ENCODE measurements at places on chromosomes 4 and X.

DNA sequence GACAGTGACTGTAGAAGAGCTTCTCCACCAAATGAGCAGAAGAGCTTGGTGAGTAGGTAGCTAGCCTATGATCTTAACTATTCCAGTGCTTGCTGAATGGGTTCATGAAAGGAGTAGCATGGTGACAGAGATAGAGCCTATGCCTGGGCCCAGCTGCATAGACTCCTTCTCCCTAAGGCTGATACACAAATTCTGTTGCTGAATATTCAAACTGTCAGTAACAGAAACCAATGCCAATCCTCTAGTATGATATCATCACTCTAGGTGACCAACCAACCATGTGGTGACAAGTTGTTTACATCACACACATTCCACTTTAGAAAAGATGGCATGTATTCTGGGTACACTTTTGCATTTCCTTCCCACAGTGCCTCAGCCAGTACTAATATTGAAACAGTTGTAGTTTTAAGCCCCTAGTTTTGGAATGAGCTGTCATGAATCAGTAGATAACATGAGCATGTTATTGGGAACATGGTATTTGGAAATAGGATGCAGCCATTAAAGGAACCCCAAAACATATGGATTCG lies 103.4 kb upstream of the GRXCR1 start:
- DNase-seq = no peak

DNA sequence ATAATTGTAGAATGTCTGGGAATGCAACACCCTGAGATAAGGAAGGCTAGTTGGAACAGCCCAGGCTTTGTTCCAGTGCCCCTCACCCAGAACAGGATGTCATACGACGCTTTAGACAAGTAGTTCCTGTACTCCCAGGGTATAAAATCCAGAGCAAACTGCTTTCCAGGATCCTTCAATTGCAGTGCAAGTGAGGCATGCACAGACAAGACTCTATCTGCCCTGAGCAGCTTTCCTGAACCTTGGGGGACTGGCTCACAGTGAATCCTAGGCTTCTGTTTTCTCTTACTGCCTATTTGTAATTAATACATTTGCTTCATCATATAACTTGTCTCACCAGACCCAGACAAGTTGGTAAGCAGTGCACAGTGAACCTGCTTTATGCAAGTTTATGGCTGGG lies 48.4 kb upstream of the IL9R start:
- DNase-seq = no peak

GRCh38 chr4:53547983-53548382 lies 43.3 kb downstream of the LNX1 start:
- no peak for DNase-seq

DNA sequence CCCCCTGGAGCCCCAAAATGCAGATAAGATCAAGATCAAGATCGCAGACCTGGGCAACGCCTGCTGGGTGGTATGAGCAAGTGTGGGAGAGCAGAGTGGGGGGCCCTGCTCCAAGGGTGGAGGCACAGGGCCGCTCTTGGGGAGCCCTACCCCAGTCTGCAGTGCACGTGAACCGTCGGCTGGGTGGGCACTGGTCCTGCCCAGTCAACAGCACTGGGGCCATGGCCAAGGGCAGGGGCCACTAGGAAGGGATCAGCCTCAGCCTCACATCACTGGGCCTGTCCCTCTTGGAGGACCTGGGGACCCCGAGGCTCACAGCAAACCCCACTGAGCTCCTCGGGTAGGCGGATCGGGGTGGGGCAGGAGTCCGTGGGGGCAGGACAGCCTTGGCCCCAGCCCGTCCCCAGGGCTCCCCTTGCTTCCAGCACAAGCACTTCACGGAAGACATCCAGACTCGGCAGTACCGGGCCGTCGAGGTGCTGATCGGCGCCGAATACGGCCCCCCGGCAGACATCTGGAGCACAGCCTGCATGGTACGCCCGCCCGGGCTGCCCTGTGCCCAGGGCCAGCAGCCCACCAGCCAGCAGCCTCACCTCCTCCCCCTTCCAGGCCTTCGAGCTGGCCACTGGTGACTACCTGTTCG lies 3.6 kb downstream of the SRPK3 start:
- no peak for DNase-seq

- DNase-seq = no peak
These were observed 49.5 kb downstream of the CD99L2 start for GRCh38 chrX:150848914-150849365.

- DNase-seq = no peak
These were observed 79.0 kb downstream of the AFAP1 start for GRCh38 chr4:7860600-7861163.

- no peak for DNase-seq
These were observed 81.7 kb upstream of the GATB start for GRCh38 chr4:151842430-151843079.

- no peak for DNase-seq
These were observed 2.2 kb upstream of the FAM114A1 start for GRCh38 chr4:38865445-38865844.

GRCh38 chrX:11564546-11564945 lies 101.2 kb downstream of the ARHGAP6 start:
- no peak for DNase-seq

- no peak for DNase-seq
These were observed 290.7 kb upstream of the PPARGC1A start for GRCh38 chr4:24180586-24180985.

GRCh38 chr4:28557755-28558154 lies 1697.1 kb downstream of the STIM2 start:
- DNase-seq = no peak

DNA sequence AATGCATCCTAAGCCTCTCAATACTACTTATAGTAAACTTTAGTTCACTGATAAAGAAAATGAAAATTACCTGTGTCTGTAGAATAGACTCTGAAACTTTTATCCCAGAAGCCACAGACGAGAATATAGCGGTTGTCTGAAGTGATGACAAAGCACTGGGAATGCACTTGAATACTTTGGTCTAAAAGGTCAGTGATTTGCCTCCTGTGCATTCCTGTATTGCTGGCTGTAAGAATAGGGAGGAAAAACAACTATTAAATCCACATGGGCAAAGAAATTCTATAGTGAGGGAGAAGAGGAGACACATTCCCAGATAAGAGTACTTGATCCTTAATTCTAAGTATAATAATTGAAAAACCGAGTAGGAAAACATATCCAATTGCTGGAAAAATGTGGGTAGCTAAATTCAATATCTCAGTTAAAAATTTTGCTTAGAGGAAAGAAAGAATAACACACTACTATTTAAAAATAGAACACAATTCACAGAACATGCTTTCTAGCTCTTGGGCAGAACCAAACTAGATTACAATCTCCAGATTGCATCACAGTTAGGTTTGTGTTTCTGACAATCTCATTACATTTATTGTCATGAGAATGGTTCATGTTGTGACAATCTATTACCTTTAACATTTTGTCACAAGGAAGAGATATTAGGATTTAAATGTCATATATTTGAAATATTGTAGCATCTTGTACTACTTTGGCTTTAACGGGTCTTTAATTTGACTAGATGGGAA lies 232.1 kb downstream of the DCLK2 start:
- DNase-seq = no peak

DNA sequence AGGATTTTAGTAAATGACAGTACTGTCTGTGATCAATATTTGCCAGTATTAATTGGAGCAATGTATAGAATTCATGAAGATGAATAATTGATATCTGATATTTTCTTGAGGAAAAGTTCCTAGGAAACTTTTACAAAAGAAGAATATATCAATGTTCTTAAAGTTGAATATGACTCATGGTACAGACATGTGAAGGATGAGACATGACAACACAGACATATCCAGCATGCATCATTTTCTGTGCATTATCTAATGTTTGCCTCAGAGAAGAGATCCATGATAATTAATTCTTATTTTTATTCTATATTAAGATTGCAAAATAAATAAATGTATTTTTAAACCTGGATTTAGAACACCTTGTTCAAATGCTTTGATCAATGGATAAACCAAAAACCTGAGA lies 452.9 kb upstream of the EPHA5 start:
- no peak for DNase-seq

DNA sequence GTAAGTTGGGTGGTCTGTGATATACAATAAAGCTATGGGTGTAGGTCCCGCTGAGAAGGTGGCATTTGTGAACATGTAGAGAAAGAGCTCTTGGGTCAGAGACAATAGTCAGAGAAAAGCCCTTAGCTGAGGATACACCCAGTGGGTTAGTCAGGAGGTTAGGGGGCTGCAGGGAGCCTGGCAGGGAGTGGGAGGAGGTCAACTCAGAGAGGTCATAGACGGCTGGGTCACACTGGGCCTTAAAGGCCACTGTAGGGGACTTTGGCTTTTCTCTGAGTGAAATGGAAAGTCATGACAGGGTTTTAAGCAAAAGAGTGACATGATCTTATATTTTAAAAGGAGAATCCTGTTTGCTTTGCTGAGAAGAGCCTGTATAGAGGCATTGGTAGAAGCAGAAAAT lies 16.7 kb downstream of the MGST2 start:
- DNase-seq = no peak

GRCh38 chr4:8215641-8216442 lies 16.8 kb downstream of the SH3TC1 start:
- DNase-seq = no peak

- DNase-seq = no peak
These were observed 110.1 kb upstream of the VEGFC start for GRCh38 chr4:176902710-176903323.

DNA sequence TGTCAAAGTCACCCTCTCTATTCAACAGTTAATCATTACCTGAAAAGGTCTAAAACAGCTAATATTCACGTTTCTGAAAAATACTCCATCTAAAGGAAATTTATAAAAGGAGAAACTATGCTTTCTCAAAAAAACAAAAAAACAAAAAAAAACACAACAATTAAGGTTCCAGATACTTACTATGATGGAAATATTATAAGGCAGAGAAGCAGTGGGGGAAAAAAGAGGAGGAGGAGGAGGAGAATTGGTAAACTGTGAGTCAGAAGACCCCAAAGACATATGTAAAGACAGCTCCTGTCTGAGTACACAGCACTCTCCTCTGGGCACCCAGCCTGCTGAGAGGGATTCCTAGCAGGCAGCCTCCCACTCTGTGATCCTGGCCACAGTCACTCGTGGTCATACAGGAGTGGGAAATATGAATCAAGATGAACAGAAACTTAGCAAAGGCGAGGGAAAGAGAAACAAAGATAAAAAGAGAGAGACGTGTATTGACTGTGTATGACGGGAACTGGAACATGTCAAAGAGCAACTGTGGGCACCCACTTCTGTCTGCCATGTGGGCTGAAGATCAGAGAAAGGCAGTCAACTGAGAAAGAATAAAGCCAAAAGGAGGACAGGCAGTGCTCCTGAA lies 12.5 kb downstream of the KLHL15 start:
- peak; percentile 44 for DNase-seq

- DNase-seq = no peak
These were observed 15.5 kb downstream of the CPE start for GRCh38 chr4:165394275-165394674.

DNA sequence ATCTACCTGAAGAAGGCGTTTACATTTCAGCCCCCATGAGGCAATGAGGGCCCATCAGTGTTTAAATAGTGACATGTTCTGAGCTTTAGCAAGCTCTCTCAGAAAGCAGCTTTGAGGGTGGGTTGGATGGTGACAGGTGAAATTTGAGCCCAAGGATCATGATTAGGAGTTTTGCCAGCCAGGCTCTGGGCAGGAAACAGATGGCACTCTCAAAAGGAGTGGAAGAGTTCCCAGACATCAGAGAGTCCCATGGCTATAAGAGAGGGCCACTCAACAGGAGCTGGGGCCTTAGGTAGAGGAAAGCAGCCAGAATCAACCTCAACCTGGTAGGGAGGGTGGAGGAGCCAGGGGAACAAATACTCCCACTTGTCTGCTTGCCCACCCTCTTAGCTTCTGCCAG lies 499.8 kb downstream of the MID1IP1 start:
- DNase-seq = no peak
